Activated CD4-positive, alpha-beta T cell treated with anti-CD3 and anti-CD28 coated beads, Interleukin-2, amount 10 ng/mL, durations not matched to agents 7 days and 5 days (primary cell): ENCODE measurements at places on chromosomes 5 and 9. TPM values are rescaled to one million over a fixed set of nuclear protein-coding genes. Genes with fewer than 3 reads are reported as not detected.

Gene PKD2L2
- total RNA-seq, result not detected

- no peak for DNase-seq
- no peak overlapping the region for H3K4me3 ChIP-seq
- no peaks in the 10 kb centered on the region for H3K27me3 ChIP-seq
- peaks cover 79% of the 10 kb centered on the region for H3K36me3 ChIP-seq
These were observed 28.8 kb downstream of the ANXA6 start for GRCh38 chr5:151128817-151129216.

GRCh38 chr5:81708889-81709288 is 42.0 kb downstream of the SSBP2 start:
- H3K36me3 ChIP-seq, result peaks cover 14% of the 10 kb centered on the region
- no peaks in the 10 kb centered on the region for H3K4me1 ChIP-seq
- DNase-seq, result no peak
- no peak overlapping the region for H3K4me3 ChIP-seq
- no peaks in the 10 kb centered on the region for H3K27me3 ChIP-seq
- H3K27ac ChIP-seq, result no peak overlapping the region

GRCh38 chr5:439181-439580 is 3.8 kb upstream of the EXOC3 start:
- H3K27me3 ChIP-seq, result no peaks in the 10 kb centered on the region
- H3K27ac ChIP-seq, result no peak overlapping the region
- H3K4me3 ChIP-seq, result no peak overlapping the region

GRCh38 chr9:31040564-31040963 is 1343.9 kb upstream of the ACO1 start:
- H3K4me3 ChIP-seq, result no peak overlapping the region
- H3K27ac ChIP-seq, result no peak overlapping the region
- H3K4me1 ChIP-seq, result no peaks in the 10 kb centered on the region
- DNase-seq, result no peak
- H3K27me3 ChIP-seq, result no peaks in the 10 kb centered on the region
- no peaks in the 10 kb centered on the region for H3K36me3 ChIP-seq

GRCh38 chr5:79850316-79850822 is 140.7 kb downstream of the MTX3 start:
- H3K4me3 ChIP-seq, result no peak overlapping the region
- no peak for DNase-seq

DNA sequence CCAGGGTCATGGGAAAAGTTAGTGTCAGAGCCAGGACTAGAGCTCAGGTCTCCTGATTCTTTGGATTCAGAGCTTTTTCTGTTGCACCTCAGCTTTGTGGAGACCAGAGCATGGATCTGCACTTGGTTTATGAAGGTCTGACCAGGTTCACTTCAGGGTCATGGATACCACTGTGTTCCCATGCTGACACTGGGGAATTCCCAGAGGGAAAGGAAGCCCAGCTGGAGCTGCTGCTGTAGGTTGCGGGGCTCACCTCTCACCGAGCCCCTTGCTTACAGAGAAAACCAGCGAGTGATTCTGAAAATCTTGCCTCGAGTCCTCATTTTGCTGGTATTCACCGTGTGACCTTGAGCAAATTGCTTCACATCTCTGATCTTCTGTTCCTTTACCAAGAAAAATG is 83.0 kb downstream of the RGS3 start:
- peaks cover 22% of the 10 kb centered on the region for H3K4me1 ChIP-seq
- H3K4me3 ChIP-seq, result no peak overlapping the region
- H3K27ac ChIP-seq, result no peak overlapping the region

DNA sequence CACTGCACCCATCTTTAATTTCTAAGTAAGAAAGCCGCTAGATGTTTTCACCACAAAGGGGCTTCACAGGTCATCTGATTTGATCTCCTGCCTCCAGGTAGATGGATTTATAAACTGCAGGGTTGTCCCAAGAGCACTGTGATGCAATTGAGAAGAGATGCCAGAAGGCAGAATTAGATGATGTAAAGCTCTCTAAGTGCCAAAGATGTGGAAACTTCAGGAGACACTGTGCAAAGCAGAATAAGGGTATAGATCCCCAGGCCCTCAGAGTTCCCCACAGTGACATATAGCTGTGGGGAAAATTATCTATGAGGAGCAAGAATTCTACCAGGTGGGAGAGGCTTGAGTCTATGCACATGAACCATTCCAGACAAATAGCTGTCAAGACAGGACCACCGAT is 90.5 kb downstream of the FSTL4 start:
- H3K4me1 ChIP-seq, result no peaks in the 10 kb centered on the region
- no peak overlapping the region for H3K4me3 ChIP-seq
- DNase-seq, result no peak

- H3K36me3 ChIP-seq, result peaks cover 53% of the 10 kb centered on the region
- no peaks in the 10 kb centered on the region for H3K4me1 ChIP-seq
- H3K27ac ChIP-seq, result no peak overlapping the region
- no peak for DNase-seq
- no peaks in the 10 kb centered on the region for H3K27me3 ChIP-seq
- H3K4me3 ChIP-seq, result no peak overlapping the region
These were observed 116.5 kb downstream of the CPLANE1 start for GRCh38 chr5:37132646-37133045.

GRCh38 chr9:7347556-7347955 is 452.0 kb downstream of the DMAC1 start:
- H3K27ac ChIP-seq, result no peak overlapping the region
- H3K36me3 ChIP-seq, result no peaks in the 10 kb centered on the region
- no peak for DNase-seq
- no peak overlapping the region for H3K4me3 ChIP-seq
- H3K27me3 ChIP-seq, result peaks cover 19% of the 10 kb centered on the region

GRCh38 chr9:6838158-6838557 is 80.4 kb downstream of the KDM4C start:
- H3K4me3 ChIP-seq, result no peak overlapping the region
- peaks cover 40% of the 10 kb centered on the region for H3K36me3 ChIP-seq

- H3K27ac ChIP-seq, result no peak overlapping the region
- H3K4me3 ChIP-seq, result no peak overlapping the region
- no peak for DNase-seq
- H3K36me3 ChIP-seq, result no peaks in the 10 kb centered on the region
- H3K27me3 ChIP-seq, result no peaks in the 10 kb centered on the region
- H3K4me1 ChIP-seq, result no peaks in the 10 kb centered on the region
These were observed 374.7 kb downstream of the ZSWIM6 start for GRCh38 chr5:61706751-61707150.

GRCh38 chr5:132270706-132271105 is 13.2 kb downstream of the PDLIM4 start:
- H3K4me3 ChIP-seq, result no peak overlapping the region
- DNase-seq, result no peak
- H3K27ac ChIP-seq, result no peak overlapping the region
- H3K36me3 ChIP-seq, result no peaks in the 10 kb centered on the region
- H3K27me3 ChIP-seq, result peaks cover 13% of the 10 kb centered on the region
- peaks cover 15% of the 10 kb centered on the region for H3K4me1 ChIP-seq

GRCh38 chr5:139850423-139851016 is 54.9 kb downstream of the PSD2 start:
- DNase-seq, result no peak
- peaks cover 28% of the 10 kb centered on the region for H3K27me3 ChIP-seq
- no peak overlapping the region for H3K4me3 ChIP-seq
- no peak overlapping the region for H3K27ac ChIP-seq
- H3K4me1 ChIP-seq, result peaks cover 6% of the 10 kb centered on the region
